Caki2 (cell line): ENCODE measurements at places on chromosomes 5 and 9. TPM values are rescaled to one million over a fixed set of nuclear protein-coding genes. Genes with fewer than 3 reads are reported as not detected.
A peak's percentile ranks its signal among the peaks of the same experiment; 100 is the strongest.

DNA sequence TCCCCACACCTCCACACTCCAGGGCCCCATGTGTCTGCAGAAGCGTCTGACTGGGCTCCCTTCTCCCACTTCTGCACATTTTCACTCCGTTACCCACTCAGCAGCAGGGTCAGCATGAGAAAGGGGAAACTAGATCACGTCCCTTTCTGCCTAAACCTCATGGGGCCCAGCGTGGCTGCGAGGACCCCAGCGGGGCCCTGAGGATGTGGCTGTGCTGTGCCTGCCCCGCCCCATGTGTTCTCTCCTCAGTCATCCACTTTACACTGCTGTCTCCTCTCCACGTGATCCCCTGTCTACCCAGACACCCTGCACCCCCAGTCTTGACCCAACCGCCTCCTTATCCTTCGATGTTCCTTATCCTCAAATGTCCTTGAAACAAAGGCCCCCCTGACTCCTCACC lies 59.8 kb upstream of the OTULINL start:
- DNase-seq: no peak

Gene KCNMB1
- 0.14 TPM in 1 of 2 replicates, not detected in the other for total RNA-seq

GRCh38 chr5:133728475-133728874 lies 116.1 kb upstream of the FSTL4 start:
- no peak for DNase-seq

DNA sequence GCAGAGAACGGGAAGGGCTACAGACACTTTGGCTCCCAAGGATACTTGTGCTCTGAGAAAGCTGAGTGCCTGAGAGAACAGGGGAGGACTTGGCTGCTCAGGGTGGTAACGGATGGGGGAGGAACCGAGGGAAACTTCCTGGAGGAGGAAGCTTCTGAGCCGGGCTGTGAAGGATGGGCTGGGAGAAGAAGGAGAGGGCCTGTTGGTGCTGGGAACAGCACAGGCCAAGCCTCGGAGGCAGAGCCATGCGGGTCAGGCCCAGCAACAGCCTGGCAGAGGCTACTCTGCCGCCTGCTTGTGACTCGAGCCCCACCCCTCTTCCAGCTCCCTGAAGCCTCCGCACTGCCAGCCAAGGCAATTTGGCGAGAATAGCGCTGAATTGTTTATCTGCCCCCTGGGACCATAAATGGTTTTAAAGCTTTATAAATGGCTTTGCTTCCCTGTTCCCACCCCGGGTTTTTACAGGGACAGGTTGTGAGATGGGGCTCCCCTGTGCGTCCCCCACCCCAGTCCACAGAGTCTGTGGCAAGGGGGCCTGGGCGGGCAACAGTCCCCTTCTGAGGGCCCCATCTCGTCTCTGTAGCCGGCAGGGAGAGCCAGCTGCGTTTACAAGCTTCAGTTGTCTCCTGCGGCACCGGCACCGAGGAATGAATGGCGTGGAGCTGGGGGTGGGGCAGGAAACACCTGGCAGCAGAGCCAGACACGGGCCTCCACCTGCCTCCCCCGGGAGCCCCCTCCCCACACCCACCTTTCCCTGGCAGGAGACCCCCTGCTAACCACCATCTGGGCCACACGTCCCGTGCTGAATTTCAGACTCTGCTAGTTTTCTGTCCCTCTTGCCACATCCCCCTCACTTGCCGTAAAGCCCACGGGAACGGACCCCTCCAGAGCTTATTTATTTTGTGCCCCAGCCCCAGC lies 24.4 kb downstream of the FAM163B start:
- DNase-seq: no peak

Gene WDR31
- 4.1 and 7.8 TPM in 2 replicates for total RNA-seq

- DNase-seq: no peak
Measured at GRCh38 chr5:118616281-118616680, 372.1 kb downstream of the DTWD2 start.

Gene GRM6
- not detected in 2 replicates for total RNA-seq

Gene BARHL1
- total RNA-seq: not detected in 2 replicates

GRCh38 chr5:61719124-61719523 lies 387.1 kb downstream of the ZSWIM6 start:
- DNase-seq: no peak

GRCh38 chr9:21761309-21761901 lies 41.0 kb upstream of the MTAP start:
- no peak for DNase-seq

Gene ABCA1
- 25.4 and 27.4 TPM in 2 replicates for total RNA-seq

DNA sequence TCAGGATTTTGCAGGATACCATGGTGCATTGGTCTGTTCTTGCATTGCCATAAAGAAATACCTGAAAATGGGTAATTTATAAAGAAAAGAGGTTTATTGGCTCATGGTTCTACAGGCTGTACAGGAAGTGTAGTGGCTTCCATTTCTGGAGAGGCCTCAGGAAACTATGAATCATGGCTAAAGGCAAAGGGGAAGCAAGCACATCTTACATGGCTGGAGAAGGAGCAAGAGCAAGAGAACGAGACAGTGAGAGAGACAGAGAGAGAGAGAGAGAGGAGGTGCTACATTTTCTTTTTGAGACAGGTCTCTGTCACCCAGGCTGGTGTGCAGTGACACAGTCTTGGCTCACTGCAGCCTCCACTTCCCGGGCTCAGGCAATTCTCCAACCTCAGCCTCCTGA lies 43.9 kb downstream of the P4HA2 start:
- no peak for DNase-seq

- no peak for DNase-seq
Measured at GRCh38 chr9:127884427-127884911, 7.0 kb upstream of the AK1 start.

DNA sequence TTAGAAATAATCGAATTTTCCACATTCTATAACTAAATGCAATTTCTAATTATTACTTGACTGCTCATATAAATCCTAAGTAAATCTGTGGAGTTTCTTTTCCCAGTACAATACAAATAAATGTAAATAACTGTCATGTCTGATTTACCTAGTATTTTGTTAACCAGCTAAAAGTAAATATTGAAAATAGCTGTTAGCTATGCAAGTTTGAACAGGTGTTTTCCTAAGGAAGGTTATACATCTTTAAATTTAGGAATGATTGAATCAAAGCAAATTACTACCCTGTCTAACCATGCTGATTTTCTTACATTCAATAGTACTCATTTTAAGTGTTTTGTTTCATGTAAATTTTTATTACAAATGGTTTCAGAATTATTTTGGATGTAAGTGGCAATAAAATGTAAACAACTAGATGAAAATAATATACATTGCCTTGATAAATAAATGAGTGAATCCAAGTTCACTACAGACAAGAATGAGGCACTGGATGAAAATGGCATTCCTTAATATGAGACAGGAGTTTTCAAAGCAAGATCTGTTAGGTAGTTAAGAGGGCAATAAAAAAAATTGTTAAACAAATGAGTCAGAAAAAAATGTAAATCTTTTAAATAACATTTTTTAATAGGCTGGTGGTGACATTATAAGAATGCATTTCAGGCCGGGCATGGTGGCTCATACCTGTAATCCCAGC lies 15.8 kb downstream of the MCIDAS start:
- DNase-seq: no peak

GRCh38 chr5:17999858-18000257 lies 365.6 kb downstream of the TAF11L14 start:
- DNase-seq: no peak

GRCh38 chr5:158464383-158464782 lies 605.4 kb upstream of the CLINT1 start:
- no peak for DNase-seq

DNA sequence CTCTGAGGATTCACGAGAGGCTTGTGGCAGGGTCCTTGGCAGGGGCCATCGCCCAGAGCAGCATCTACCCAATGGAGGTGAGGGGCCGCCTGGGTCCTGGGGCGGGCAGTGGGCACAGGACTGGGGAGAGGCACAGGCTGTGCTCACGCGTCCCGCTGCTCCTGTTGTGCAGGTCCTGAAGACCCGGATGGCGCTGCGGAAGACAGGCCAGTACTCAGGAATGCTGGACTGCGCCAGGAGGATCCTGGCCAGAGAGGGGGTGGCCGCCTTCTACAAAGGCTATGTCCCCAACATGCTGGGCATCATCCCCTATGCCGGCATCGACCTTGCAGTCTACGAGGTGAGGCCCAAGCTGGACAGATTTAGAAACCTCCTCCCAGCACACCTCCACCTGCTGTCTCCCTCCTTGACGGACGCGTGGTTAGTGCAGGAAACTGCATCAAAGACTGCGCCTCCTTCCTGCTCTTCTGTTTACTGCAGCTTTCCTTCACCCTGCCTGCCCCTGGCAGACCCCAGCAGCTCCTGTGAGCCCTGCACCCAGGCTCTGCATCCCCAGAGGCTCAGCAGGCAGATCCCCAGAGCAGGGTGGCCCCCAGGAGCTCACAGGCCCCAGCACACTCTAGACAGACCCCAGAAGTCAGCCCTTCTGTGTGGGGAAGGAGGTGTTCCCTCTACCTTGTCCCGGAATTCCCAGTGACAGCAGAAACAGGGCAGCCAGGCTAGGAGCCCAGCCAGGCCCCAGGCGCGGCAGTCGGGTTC lies 21.2 kb downstream of the PTGES2 start:
- no peak for DNase-seq

Gene DOK3
- 0.57 and 0.72 TPM in 2 replicates for total RNA-seq

Gene DMGDH
- total RNA-seq: 6.7 and 9.6 TPM in 2 replicates

DNA sequence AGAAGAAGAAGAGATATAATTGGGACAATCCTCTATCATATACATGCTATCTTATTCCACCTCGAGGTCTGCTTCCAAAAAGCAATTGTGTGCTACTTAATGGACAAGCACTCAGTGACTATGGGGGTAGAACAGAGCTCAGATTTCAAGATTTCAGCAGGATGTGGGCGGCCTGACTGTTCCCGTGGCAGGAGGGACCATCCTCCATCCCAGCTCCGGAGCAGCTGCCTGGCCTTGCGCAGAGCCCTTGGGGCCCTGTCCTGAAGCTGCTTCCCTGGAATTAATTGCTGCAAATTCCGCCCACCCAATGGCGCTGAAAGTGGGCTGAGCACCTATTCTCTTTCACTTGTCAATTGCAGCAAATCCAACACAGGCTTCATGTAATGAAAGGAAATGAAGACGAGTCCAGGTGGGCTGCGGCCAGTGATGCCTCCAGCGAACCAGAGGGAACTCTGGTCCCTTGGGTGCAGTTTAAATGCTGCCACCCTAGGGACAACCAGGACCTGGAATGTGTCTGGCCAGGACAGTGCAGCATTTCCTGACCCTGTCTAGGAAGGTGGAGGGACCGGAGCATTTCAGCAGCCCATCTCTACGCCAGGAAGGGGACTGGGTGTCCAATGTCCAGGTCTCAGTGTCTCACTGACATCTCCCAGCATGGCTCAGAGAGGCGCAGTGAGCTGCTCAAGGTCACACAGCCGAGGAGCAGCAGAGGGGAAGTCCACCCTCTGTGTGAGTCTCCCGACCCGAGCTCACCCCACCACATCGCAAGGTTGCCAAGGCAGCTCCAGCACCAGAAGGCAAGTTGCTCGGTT lies 50.5 kb upstream of the FCN1 start:
- DNase-seq: no peak

- DNase-seq: no peak
Measured at GRCh38 chr9:101383361-101383760, 1.4 kb downstream of the BAAT start.

- DNase-seq: no peak
Measured at GRCh38 chr5:98397081-98397480, 376.4 kb upstream of the RGMB start.

- no peak for DNase-seq
Measured at GRCh38 chr5:176517053-176517661, 20.0 kb downstream of the RNF44 start.

DNA sequence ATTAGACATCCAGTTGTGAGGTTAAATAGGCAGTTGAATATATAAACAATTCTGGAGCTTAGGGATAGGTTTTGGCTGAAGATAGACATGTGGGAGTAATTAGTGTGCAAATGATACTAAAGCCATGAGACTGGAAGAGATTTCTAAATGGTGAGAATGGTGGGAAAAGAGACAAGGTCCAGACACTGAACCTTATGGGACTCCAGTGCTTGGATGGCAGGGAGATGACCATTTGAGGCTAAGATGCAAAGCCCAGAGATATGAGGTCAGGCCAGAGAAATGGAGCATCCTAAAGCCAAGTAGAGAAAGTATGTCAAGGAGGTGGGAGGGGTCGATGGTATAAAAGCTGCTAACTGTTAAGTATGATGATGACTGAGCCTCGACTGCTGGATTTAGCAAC lies 115.6 kb downstream of the SEMA5A start:
- DNase-seq: no peak

DNA sequence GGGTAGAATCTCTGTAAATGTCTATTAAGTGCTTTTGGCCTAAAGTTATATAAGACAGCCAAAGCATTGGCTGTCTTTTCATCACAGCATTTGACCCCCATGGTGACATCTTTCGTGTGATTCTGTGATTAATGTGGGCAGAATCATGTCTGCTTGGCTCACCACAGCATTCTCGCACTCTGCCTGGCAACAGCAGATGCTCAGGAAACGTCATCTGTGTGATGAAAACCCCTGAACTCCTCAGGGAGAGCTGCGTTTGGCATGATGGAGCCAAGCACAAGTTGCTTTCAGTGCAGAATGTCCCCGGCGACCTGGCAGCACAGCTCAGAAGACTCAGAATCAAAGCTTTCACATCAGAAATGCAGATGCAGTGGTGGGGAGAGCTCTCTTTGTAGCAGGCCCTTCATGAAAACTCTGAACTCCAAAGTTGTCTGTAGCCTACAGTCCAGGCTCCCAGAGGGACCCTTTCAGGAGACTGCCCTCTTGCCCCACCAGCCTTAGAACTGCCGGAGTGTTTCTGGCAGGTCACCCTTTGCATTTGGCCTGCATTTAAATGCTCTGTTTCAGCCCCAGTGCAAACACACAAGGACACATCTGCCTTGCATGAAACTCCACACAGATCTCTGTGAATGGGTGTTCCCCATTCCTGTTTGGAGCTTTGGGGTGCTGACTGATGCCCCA lies 155.6 kb upstream of the PANK3 start:
- no peak for DNase-seq

Gene ST8SIA4
- not detected in 2 replicates for total RNA-seq

Gene IGFBPL1
- total RNA-seq: 2.3 and 7.6 TPM in 2 replicates

DNA sequence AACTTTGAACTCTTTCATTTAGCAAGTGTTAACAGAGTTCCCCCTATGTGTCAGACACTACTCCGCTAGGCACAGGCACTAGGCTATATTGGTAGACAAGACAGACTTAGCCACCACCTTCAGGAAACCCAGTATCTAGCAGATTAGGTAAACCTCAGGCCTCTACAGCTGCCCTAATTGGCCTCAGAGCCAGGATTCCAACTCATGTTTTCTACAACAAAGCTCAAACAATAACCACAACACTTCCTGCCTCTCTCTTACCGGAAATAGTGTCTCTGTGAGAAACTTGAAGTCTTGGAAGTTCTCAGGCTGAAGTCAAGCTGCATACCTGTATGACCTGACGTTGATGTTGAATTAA lies 116.6 kb upstream of the SLC44A1 start:
- DNase-seq: no peak

Gene SLC34A3
- total RNA-seq: not detected in 2 replicates

Gene EIF4E1B
- not detected in 2 replicates for total RNA-seq

Gene FNIP1
- total RNA-seq: 12.6 and 16.0 TPM in 2 replicates

GRCh38 chr5:63097286-63097685 lies 518.7 kb downstream of the LRRC70 start:
- no peak for DNase-seq

GRCh38 chr9:14326264-14326826 lies 12.4 kb upstream of the NFIB start:
- peak; percentile 75 for DNase-seq
